ENCODE measurements at places on chromosomes 7 and 10.
A peak's percentile ranks its signal among the peaks of the same experiment; 100 is the strongest.

- DNase-seq: no peak
Measured at GRCh38 chr10:77371421-77371820, 266.2 kb downstream of the KCNMA1 start.

DNA sequence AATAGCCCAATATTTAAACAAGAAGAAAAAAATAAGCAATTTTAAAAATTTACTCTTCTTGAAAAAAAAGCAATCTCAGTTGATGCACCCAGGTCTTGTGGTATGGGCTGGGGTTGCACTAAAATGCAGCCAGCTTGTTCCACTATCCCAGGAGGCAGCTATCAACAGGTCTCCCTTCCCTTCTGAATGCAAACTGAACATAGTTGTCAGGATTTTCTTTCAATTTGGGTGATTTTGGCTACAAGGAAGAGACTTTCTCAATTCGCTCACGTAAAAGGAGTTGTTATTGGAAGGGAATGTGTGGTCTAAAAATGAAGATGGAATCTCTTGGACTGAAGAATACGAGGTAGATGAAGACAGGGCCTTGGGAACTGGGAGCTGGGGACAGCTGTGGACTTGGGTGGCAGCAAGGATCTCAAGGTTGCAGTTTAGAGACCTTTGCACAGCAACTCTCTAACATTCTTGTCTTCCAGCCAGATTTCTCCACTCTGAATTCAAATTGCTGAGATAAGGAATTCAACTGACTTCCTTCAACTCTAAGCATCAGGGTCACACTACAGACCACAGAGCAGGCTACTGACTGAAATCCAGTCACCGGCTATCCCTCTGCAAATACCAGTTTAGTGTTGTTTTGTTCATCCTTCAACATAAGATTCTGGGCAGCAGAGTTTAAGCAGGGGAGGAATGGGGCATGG is 3.1 kb upstream of the TMEM26 start:
- no peak for DNase-seq

- no peak for DNase-seq
Measured at GRCh38 chr7:158414002-158414401, 173.6 kb downstream of the PTPRN2 start.

DNA sequence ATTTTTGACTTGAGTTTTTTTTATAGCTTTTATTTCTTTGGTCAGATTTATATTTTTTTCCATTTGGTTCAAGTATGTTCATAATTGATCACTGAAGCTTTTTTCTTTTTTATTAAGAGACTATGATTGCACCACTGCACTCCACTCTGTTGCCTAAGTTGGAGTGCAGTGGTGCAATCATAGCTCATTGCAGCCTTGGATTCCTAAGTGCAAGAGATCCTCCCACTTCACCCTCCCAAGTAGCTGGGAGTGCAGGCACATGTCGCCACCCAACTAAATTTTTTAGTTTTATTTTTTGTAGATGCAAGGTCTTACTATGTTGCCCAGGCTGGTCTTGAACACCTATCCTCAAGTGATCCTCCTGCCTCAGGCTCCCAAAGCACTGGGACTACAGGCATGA is 97.7 kb upstream of the KIF5B start:
- DNase-seq: no peak

- DNase-seq: no peak
Measured at GRCh38 chr7:29353810-29354209, 159.2 kb downstream of the CHN2 start.

GRCh38 chr7:107995184-107996071 is 7.5 kb downstream of the LAMB1 start:
- peak; percentile 91 for DNase-seq

DNA sequence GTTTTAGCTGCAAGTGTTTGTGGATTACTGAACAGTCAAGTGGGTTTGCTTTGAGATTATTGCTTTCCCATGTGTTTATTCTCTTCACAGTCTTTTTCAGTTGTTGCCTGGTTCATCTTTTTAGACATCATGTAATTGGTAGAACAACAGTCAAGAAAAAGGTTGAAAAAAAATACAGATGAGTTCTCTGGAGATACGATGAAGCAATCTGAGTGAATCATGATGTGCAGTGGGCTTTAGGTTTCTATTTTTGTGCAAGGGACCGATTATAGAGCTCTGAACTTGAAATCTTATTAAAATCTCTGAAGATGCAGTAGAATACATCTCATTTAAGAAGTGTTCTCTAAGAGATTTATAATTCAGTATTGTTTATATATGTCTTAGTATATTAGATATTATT is 145.7 kb downstream of the SDK1 start:
- no peak for DNase-seq

GRCh38 chr7:98568891-98569290 is 48.2 kb upstream of the NPTX2 start:
- DNase-seq: no peak

Data from pulmonary artery endothelial cell (primary cell).